Foreskin keratinocyte (primary cell): ENCODE measurements at places on chromosomes 6 and 20.
A peak's percentile ranks its signal among the peaks of the same experiment; 100 is the strongest.

GRCh38 chr6:165643015-165643414 lies 20.0 kb downstream of the PDE10A start:
- DNase-seq = no peak

GRCh38 chr6:49499623-49500022 lies at the start of gene GLYATL3:
TSS of gene GLYATL3 (plus strand) at chr6:49499923. CDS start at chr6:49511991, 12,068 bp downstream.
- no peak for DNase-seq

DNA sequence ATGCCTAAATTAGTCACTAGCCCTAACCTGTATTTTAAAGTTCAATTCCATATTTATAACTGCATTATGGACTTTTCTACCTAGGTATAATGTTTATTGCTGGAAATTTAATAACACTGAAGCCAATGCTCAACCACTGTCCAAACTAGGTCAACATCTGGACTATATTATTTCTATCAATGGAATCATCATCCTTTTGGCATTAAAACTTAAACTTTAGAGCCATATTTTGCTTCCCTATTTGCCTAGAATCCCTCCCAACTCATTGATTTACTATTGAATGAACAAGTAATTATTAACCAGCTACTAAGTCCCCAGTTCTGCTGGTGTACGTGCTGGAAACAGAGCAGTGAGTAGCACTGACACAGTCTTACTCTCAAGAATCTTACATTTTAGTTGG lies 291.7 kb upstream of the SPTLC3 start:
- DNase-seq = no peak

GRCh38 chr6:31920811-31921210 lies 6.7 kb upstream of the C2 start:
- no peak for DNase-seq

- DNase-seq = no peak
Observed at GRCh38 chr6:128712898-128713297, 170.0 kb upstream of the LAMA2 start.

DNA sequence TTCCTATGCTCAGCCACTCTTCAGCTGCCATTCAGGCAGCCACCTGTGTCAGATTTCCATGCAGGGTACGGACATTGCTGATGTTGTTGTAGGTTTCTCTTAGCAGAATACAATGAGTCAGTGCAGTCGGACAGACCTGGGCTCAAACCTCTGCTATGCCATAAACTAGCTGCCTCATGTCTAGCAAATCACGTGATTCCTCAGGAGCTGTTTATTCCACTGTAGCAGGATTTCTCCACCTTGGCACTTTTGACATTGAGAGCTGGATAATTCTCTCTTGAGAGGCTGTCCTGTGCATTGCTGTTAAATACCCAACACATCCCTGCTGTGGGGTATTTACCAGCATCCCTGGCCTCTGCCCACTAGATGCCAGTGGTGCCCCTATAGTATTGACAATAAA lies 413.8 kb upstream of the CDH4 start:
- no peak for DNase-seq

- no peak for DNase-seq
Observed at GRCh38 chr20:60553095-60553494, 594.9 kb downstream of the CDH26 start.

DNA sequence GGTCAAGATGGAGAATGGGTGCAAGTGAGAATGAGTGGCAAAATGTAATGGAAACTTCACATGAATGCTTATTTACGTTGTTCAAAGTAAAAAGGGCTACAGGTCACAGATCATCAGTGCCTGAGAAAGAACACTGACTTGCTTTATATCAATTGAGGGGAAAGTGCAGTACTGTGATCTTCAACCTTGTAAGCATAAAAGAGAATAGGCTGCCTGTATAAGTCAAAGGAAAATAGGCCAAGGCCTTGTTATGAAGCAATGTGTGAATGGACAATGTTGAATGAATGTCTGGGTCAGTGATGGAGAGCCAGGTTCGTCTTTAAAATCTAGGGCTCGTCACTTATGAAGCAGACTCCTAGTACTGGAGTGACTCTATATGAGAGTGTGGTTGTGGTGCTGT lies 158.6 kb upstream of the NT5E start:
- DNase-seq = no peak

- DNase-seq = no peak
Observed at GRCh38 chr20:48797275-48797825, 30.4 kb downstream of the PREX1 start.

DNA sequence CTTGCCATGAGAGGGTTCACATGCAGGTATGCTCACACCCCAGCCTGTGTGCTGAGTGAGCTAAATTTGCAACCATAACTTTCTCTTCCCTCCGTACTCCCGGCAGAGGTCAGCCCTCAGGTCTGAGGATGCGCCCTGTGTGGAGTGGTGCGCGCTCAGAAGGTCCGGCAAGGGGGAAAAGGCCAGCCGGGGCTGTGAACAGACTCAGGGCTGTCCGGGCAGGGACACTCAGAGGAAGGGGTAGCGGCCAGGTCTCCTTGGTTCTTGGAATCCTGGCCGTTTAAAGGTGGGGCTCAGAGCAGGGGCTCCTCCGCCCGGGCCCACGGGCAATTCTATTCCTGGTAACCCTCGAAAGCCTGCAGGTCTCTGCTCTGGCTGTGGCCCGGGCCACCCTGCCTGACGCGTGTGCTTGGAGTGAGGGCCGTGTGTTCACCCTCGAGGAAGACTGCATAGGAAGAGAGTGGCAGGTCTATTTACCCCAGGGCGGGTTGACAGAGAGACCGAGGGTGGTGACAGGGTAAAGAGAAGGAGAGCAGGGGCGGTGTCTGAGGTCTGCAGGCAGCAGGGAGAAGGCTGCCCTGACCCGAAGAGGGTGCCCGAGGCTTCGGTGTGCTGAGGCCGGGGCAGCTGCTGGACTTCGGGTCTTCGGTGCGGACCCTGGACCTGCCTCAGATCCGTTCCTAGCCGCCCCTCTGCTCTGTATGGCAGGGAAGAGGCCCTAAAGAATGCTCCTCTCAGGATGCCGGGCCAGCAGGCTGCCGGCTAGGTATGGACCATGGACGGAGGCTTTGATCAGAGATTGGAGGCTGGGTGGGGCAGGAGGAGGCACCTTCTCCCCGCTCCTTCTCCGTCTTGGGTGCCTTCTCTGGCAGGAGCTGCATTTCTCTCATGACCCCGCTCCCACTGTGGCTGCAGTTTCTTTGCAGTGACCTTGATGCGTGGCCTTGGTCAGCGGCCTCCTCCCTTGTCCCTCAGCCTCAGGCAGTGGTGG lies 131.1 kb upstream of the ARMC2 start:
- no peak for DNase-seq

GRCh38 chr20:58194175-58194791 lies 34.2 kb downstream of the ANKRD60 start:
- DNase-seq = no peak

DNA sequence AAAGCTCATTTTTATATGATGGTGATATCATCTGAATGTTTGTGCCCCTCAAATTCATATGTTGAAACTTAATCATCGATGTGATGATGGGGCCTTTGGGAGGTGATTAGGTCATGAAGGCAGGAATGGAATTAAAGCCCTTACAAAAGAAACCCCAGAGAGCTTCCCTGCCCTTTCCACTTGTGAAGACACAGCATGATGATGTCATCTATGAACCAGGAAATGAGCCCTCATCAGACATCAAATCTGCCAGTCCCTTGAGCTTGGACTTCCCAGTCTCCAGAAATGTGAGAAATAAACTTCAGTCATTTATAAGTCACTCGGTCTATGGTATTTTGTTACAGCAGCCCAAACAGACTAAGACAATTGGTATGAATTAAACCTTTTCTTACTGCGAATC lies 153.1 kb downstream of the MYB start:
- peak; percentile 25 for DNase-seq

DNA sequence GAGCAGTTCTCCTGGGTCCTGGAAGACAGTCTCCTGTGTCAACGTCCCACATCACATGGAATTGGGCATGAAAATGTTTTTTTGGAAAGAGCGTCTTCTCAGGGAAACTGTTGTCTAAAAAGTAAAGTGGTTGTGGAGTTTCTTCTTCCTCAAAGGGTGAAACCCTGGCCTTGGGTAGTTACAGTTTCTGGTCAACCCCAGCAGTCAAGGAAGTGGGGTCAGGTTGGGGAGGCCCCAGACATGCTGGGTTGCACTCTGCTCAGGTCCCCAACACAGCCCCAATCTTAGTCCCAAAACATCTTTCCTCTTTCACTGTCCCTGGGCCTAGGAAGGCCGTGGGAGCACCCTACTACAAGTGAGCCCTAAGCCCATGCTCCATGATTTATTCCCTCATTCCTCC lies 996 bp upstream of the NFKBIE start:
- no peak for DNase-seq

- no peak for DNase-seq
Observed at GRCh38 chr6:25485821-25486534, 166.0 kb upstream of the SCGN start.

DNA sequence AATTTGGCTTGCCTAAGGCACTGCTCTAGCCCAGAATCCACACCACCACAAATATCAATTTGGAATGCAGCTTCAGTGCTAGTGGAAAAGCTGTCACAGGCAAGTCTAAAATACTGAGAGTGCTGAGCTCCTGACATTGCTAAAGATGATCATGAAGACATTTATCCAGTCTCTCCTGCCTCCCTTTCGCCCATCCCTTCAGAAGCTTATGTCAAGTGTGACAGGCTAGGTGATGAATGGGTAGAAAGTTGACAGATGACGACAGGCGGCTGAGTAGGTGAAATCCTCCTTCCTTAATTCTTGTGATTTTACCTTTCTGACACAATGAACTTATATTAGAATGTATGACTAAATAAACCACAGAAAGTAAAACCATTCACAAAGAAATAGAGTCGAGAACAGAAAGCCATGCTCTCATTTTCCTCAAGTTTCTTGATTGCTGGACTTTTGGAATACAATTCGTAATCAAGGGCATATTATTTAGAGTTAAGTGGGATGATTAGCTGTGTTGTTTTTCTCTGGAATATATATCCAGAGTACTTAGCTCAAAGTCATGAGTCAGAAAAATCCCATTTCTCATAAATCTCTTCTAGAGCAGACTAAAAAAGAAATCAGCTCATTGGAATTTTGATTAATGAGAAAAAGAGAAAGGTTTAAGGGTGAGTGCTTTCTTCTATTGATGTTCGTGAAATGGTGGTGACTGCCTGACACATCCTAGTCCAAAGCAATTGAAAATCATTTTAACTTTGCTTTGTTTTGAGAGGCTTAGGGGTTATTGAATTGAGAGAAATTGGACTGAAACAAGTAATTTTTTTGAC lies 1228.2 kb upstream of the CITED2 start:
- DNase-seq = peak; percentile 11

DNA sequence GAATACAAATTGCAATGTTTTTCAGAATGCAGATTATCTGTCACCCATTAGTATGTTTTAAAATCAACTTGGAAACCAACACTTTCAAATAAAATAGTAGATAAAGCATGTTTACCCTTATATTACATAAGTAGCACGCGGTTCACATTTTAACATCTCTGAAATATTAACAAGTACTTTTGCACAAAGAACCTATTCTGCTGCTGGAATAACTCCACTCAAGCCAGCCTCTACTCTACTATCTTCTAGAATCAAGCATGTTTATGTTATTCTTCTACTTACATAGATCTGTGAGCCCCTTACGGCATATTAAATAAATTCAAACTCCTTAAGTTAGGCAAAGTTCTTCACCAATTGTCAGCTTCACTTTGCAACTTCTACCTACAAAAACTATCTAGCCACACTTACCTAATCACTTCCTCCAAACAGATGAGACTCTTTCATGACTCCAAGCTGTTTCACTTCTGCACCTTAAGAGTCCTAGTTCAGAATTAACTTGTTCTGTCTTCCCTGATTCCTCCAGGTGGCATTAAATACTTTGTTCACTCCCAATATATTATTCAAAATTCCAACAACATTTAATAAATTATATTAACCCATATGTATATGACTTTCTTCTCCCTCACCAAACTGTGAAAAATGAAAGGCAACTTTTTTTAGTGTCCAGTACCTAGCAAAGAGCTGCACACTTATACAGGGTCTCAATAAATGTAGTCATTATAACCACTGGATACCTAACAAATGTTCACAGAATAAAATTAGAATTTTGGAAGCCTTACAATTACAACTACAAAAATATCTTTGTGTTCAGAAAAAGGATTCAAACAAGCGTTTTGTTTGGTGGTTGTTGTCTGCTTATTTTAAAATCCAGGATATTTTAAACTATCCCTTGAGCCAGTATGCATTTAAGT lies 12.1 kb downstream of the CEP85L start:
- DNase-seq = no peak
